ENCODE measurements at places on chromosomes 4 and X.

GRCh38 chr4:82491251-82491960 is 61.0 kb downstream of the ENOPH1 start:
- DNase-seq, result no peak

GRCh38 chr4:61445374-61446063 is 245.4 kb downstream of the ADGRL3 start:
- DNase-seq, result no peak

- DNase-seq, result no peak
Measured at GRCh38 chrX:10450229-10450958, 170.0 kb downstream of the MID1 start.

GRCh38 chrX:20285511-20285910 is 18.8 kb upstream of the RPS6KA3 start:
- DNase-seq, result no peak

DNA sequence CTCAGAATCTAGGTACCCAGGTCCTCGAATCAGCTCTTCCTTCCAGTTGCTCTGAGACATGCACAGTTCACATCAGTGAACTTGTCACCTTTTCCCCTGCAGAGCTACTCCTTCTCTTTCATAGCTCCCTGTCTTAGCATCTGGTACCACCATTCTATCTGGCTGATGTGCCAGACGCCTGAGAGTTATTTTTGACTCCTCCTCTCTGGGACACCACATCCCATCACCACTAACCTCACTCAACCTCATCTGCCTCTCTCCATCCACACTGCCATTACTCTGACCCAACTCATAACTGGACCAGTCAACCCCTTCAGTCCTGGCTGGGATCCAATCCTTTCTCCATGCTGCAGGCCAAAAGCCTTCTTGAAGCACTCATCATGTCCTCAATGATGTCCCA is 44.5 kb downstream of the SLC2A9 start:
- no peak for DNase-seq

GRCh38 chrX:18036394-18036793 is 175.3 kb upstream of the RAI2 start:
- DNase-seq, result no peak

DNA sequence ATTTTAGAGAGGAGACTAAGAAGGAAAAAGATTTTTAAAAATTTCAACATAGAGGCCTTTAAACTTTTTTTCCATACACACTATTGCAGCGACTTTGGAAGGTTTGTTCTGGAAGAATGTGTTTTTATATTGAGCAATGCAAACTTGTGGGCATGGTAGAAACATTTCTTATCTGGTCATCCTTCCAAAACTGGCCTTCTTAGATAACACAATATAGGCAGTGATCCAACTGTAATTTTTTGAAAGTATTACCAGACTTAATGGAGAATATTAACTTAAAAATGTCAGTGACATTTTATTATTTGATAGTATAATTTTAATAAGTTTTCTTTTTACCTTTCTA is 25.6 kb downstream of the FHDC1 start:
- DNase-seq, result no peak

DNA sequence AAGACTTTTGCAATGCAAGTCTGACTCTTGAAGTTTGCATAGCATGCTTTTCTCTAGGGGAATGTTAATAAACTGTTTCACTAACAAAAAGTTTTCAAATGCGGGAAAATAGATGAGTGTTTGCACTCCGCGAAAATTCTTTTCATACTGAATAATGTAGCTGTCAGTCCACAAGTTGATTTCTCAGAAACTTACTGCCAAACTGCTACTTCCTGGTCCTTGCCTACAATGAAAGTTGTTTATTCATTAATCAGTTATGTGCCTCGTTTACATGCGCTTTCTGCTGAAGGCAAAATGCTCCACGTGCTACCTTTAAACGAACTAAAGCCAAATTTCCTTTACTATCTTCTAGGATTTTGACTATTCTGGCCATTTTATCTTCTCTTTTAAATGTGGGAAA is 166.2 kb downstream of the MAGEB17 start:
- DNase-seq, result no peak

GRCh38 chrX:7059859-7060258 is 87.7 kb upstream of the STS start:
- DNase-seq, result no peak

DNA sequence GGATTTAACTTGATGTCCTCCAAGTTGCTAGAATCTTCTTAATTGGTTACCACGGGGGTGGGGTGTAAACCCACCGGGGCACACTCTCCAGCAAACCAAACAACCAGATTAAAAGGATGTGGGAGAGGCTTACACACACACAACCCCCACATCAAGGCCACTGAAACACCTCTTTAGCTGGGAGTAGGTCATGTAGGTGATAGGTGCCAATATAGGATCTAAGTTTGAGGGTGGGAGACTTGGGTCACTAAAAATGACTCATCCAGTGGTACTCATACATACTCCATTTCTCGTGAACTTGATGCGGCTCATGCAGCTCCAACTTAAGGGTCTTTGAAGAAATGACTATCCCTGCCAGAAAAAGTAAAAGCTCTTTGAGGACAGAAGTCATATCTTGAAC is 20.5 kb upstream of the CD40LG start:
- DNase-seq, result no peak

- no peak for DNase-seq
Measured at GRCh38 chr4:37970702-37971101, 10.5 kb downstream of the PTTG2 start.

DNA sequence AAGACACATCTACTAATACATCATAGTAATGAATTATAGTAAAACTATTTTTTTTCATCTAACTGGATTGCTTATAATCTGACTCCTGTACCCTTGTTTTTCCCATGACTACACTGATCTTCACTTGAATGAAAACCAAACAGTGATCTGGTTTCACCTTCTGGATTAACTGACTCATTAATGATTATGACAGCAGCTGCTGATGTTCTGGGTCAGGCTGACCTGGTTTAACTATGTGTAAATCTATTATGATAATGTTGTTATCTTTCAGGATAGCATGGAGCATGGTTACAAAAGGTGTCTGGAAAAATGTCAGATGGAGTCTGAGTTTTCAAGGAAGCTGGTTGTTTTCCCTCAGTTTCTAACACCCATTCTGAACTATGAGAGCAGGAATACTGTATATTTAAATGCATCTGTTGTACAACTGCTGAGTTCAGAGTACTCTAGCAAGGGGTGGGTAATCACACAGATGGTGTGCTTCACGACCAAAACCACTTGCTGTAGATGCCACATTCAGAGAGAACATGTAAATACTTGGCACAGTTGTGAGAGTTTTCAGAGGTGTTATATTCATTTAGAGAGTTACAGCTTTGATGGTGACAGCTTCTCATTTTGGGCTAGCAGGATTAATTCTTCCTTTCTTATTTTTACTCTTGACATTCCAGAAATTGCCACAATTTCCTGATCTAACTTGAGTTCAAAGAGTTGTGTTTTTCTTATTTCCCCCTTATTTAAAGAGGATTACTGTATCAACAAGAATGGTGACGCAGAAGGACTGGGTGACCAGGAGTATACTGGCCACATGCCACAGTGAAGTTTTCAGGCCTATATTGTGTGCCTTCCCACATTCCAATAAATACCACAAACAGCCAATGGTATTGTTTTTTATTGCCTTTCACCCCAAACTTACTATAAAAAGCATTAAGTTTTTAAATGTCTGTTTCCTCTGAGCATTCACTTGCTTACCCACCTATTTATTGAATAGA is 249.7 kb upstream of the TET2 start:
- DNase-seq, result no peak

- DNase-seq, result no peak
Measured at GRCh38 chrX:39158801-39159657, 357.8 kb downstream of the MID1IP1 start.

- no peak for DNase-seq
Measured at GRCh38 chr4:69126024-69126423, 29.8 kb downstream of the UGT2B7 start.

- DNase-seq, result no peak
Measured at GRCh38 chr4:125011646-125012045, 299.1 kb upstream of the ANKRD50 start.

- no peak for DNase-seq
Measured at GRCh38 chrX:117957128-117957527, 159.5 kb downstream of the KLHL13 start.

DNA sequence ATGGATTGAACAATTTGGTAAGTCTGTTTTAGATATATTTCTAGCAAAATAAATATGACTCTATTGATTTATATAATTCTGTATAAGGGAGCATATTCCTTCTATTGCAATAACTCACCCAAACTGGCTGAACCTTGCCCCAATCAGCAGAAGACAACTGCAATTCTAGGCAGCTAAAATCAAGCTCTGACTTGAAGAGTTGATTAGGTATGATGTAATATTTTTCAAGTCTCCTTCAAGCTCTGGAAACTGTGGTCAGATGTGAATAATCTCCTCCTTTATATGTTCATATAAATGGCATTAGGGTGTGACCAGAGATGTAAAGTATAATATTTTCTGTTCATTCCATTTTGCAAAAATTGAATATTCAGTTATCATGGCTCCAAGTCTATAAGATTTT is 8.2 kb downstream of the RASSF6 start:
- DNase-seq, result no peak

- no peak for DNase-seq
Measured at GRCh38 chrX:137428766-137429591, 136.9 kb upstream of the ZIC3 start.

- DNase-seq, result peak; percentile 47
Measured at GRCh38 chrX:274904-275475, 6.2 kb upstream of the PLCXD1 start.

DNA sequence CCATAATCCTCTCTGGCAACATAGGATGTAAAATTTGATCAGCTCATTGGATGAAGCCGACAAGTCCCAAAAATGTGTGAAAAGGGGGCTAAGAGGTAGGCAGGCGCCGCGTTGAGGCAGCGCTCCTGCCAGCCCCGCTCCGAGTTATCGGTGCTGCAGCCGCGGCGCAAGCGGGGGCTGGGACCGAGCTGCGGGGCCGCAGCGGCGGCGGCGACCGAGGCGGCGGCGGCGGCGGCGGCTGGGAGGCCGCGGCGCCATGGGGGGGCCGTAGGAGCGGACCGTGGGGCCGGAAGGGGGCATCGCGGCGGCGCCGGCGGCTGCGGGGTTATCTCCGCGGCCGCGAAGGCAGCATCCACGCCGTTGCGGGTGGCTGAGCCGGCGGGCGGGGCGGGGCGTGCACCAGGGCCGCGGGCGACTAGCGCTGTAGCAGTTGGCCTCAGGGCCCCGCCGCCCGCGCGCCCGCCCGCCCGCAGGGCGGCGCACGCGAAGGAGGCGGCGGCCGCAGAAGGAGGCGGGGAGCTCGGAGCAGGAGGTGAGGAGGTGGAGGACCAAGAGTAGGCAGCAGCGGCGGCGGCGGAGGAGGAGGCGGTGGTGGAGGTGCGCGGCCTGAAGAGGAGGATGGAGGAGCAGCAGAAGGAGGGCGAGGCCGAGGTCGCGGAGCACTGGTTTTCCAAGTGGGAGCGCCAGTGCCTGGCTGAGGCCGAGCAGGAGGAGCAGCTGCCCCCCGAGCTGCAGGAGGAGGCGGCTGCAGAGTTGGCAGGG is 126.0 kb upstream of the CXorf66 start:
- DNase-seq, result no peak

DNA sequence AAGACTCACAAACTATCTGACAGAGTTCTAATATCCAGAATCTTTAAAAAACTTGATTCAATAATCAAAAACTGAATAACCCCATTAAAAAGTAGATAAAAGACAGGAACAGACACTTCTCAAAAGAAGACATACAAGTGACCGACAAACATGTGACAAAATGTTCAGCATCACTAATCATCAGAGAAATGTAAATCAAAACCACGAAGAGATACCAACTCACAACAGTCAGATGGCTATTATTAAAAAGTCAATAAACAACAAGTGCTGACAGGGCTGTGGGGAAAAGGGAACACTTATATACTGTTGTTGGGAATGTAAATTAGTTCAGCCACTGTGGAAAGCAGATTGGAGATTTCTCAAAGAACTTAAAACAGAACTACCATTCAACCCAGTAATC is 138.1 kb upstream of the RASGEF1B start:
- no peak for DNase-seq

DNA sequence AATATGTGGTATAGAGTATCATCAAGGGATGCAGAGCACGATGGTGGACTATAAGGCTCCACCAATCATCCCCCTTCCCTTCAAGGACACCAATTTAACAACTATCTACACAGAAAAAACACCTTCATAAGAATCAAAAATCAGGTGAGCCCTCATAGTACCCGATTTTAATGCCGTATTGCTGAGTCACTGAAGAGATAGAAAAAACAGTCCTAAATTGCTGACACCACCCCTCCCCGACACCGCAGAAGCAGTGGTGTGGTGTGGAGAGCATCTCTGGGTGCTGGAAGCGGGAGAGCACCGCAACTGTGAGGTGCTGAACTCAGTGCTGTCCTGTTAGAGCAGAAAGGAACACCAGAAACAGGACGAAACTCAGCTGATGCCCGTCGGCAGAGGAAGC is 49.3 kb downstream of the ABCB7 start:
- DNase-seq, result no peak

DNA sequence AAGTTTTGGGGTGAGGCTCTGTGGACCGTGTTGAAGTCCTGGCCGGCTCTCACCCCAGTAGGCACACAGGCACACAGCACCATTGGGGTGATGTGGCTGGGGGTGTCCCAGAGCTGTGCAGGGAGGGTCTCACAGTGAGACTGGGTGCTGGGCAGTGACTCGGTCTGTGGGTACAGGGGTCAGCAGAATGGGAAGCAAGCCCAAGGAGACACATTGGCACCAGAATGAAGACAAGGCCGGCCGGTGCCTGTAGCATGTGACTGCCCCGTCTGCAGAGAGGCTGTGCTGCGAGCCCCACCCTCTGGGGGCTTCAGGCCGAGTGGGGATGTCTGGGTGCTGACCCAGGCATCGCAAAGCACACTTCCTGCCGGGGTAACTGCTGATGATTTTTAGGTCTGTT is 5.2 kb downstream of the MAEA start:
- DNase-seq, result no peak

DNA sequence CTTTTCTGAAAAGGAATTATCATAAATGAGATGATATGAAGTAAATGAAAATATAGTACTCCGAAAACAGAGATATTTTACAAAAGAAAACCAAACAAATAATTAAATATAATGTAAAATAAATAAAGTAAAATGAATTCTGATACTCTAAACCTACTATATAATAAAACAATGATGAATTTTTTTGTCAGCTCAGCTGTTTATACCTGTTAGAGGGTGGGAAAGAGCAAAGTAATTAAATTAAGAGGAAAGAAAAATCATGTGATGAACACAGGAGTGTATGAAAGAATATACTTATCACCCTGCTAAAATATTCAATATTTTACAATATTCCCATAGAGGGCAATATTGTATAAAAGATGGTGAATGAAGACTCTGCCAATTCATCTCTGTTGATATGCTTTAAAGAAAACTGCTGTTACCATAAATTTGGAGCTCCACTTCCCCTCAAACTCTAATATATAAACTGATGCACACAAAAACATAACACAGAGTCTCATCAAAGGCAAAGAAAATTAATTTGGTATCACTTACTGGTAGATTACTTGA is 6.5 kb upstream of the NDST4 start:
- DNase-seq, result no peak

GRCh38 chr4:5791654-5792053 is 80.7 kb downstream of the EVC start:
- no peak for DNase-seq

DNA sequence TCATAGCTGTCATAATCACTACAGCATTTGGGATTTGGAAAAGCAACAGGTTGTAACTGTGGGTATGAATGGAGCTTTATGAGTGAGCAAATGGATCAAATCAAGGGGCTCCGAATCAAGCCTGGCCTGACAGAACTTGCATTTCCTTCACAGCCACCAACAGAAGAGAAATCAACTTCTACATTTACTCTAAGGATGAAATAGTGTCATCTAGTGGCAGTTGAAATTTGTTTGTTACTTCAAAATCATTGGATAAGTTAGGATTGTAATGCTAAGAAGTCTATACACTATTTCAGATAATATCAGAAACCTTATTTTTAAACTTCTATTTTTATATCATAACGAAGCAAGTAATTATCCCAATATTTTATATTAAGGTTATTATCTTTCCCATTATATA is 10.7 kb upstream of the WDR17 start:
- DNase-seq, result no peak
